ENCODE measurements at places on chromosomes 2 and 18.

DNA sequence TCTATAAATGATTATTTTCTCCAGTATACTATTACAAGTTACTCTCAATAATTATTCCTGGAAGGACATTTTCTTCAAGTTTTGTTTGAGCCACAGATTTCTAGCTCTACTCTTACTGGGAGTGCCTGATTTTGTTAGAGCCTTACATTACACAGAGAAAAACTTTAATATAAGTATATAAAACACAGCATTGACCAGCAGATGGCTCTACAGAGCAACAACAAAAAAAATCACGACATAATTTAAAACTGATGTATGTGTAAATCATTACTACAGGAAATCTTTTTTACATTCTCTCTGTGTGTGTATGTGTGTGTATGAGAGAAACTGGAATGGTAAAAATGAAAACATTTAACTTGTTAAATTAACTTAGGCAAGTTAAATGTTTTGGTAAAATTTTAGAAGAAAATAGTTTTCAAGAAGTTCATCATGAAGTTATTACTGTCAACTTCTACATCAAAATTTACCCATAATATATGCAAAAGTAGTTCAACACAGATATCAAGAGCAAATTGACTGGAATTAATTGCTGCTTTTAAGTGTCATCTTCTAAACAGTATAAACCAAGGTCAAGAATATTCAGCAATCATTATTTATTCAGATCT, 103.3 kb downstream of the MDH1 start:
- no peak for DNase-seq

GRCh38 chr2:136323935-136324334, 206.0 kb upstream of the CXCR4 start:
- DNase-seq, result no peak

DNA sequence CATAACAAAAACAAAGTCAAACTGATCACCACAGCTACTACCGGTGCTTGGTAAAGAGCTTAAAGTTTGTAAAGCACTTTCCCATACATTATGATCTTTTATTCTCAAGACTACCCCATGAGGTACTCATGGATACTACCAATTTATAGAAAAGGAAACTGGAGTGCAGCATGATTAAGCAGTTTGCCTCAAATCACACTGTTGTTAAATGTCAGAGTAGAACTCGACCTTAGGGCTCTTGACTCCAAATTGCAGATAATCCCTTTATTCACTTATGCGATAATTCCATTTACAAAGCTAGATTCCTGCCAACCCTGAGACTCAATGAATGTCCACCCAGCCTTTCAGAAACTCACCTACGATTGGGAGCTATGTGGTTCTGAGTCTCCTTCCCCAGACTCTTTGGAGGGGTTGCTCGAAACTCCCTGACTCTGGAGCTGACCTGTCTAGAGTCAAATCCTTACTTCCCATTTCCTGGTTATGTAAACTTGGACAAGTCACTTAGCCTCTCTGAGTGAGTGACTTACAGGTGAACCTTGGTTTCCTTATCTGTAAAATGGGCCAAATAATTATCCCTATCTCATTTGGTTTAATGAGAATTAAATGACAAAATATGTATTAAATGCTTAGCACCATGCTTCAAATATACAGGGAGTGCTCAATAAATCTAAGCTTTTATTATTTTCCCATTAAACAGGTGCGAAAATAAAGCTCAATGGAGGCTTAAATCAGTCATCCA, 47.4 kb downstream of the PSD4 start:
- DNase-seq, result no peak

- DNase-seq, result no peak
These were observed 7.6 kb upstream of the TNS1 start for GRCh38 chr2:218010140-218010983.

GRCh38 chr18:12883372-12883683, 709 bp downstream of the PTPN2 start:
- no peak for DNase-seq

DNA sequence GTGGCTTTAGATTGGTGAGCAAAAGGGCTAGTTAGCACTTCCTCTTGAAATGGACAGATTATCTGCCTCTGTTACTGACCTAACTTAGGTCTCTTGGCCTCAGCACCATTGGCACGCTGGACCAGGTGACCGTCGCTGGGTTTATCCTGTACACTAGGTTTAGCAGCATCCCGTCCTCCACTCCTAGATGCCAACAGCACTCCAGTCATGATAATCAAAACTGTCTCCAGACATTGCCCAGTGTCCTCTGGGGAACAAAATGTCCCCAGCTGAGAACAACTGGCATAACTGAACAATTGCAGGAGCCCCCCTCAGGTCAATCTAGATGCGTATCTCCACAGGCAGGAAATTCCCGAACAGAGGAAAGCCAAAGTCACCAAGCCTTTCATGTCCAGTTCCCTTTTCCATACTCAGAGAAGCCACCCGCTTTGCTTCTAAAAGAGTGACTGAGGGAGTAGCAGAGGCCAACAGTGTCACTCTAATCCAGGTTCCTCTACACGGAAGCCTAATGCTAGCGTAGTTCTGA, 27.3 kb downstream of the E2F6 start:
- no peak for DNase-seq

GRCh38 chr2:73172963-73173362, 29.4 kb upstream of the NOTO start:
- no peak for DNase-seq

GRCh38 chr2:122815120-122815519, 1059.7 kb downstream of the TSN start:
- no peak for DNase-seq

DNA sequence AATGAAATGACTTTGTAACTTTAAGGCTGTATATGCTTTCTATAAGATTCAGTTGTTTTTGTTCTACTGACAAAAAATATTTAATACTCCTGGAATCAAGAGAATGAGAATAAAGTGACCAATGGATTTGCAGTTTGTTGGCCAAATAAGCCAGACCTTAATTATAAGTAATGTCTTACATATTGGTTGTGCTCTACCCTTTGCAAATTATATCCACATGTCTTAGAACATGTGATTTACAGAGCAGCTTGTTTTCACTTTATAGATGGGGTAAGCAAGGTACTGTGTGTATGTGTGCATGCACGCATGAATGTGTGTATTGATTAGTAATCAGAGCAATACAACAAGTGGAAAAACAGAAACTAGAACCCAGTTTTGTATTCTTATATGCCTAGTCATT, 59.1 kb downstream of the RMDN2 start:
- no peak for DNase-seq

DNA sequence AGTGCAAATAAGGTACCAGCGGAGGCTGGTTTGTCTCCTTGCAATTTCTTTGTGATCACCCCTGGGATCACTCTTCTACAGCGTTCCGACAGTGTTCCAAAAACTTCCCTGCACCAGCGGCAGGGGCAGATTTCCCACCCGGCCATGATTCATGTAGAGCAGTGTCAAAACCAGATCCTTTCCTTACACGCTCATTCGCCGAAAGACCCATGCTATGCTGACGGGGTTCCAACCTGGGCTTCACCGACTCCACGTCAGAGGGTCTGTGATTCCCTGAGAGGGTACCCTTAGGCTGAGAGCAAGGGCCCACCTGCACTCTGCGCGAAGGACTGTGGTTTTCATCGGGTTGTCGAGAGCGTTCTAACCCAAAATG, 423 bp upstream of the TTC27 start:
- no peak for DNase-seq

GRCh38 chr18:79333046-79333445, 62.7 kb upstream of the NFATC1 start:
- no peak for DNase-seq

GRCh38 chr18:33154049-33154448, 286.5 kb downstream of the CCDC178 start:
- no peak for DNase-seq

DNA sequence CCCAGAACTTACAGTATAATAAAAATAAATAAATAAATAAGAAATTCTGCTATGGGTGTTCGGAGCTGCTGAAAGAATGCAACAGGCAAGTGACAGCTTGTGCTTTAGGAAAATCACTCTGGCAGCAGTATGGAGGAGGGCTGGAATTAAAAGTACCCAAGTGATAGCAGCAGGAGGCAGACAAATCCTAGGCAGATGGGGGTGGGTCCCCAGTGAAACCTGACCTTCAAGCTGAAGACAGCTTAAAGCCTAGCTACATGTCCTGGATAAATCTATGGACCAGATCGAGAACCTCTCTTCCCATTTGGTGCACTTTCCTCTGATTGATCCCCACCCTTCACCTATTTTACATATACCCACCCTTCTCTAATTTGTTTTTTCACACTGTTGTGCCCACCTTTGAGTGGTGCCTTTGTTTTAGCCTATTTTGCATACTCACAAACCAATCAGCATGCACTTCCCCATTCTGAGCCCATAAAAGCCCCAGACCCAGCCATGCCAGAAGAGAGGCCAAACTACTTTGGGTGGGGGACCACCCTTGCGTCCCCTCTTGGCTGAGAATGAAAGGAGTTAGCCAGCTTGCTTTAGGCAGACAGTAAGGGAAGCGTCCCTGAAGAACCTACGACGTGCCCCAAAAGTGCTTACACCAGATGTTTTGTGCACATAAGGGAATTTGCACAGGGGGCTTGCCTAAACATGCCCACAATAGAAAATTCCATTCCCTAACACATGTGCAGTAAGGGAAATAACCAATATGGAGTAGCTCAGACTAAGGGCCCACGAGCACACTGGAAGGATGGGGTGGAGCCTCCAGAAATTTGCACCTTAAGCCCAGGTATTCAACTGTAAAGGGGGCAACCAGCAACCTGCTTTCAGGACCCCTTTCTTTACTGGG, 3.0 kb downstream of the METTL8 start:
- no peak for DNase-seq

DNA sequence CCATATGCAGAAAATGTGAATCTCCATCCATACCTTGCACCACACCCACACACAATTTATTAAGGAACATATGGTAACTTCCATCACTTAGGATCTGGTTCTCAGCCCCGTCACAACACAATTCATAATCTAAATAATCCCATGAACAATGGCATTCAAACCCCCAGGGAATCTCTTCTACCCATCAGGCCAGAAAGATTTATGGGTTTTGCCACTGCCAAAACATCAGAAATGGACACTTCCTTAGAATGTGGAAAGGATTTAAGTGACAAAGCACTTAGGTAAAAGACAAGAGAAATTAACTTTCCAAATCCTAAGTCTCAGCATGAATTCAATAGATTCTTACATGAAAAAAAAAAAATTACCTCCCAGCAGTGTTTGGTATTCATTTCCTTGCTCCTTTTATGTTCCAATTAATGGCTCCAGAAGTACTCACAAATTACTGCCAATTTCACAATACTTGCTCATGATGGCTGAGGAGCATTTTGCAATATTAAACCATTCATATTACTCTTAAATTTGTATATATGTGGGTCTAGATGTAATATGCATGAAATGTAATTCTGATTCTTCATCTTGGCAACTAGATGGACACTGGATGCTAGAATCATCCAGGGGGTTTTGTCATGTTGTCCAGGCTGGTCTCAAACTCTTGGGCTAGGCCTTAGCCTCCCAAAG, 56.5 kb upstream of the TMEM247 start:
- peak; percentile 2 for DNase-seq

GRCh38 chr18:2009942-2010697, 561.2 kb downstream of the METTL4 start:
- DNase-seq, result no peak

- no peak for DNase-seq
These were observed 250.0 kb downstream of the SOX11 start for GRCh38 chr2:5942204-5942603.

DNA sequence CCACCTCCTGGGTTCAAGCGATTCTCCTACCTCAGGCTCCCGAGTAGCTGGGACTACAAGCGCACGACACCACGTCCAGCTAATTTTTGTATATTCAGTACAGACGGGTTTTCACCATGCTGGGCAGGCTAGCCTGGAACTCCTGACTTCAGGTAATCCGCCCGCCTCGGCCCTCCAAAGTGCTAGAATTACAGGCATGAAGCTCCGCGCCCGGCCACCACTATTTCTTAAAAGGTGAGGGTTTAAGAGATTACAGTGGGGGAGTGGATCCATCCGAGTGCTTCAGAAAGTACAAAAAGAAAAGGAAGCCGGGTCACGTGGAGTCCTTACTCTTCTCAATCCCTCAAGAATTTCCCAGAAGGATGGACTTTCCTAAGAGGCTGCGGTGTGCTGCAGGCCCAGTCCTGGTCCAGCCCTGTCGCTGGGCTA, 146.9 kb downstream of the ANKRD44 start:
- DNase-seq, result no peak

- DNase-seq, result no peak
These were observed 15.8 kb downstream of the LCT start for GRCh38 chr2:135821190-135821589.

GRCh38 chr2:134109725-134110124, 144.1 kb upstream of the MGAT5 start:
- DNase-seq, result no peak

- DNase-seq, result no peak
These were observed 93.7 kb downstream of the CERKL start for GRCh38 chr2:181563101-181563692.

DNA sequence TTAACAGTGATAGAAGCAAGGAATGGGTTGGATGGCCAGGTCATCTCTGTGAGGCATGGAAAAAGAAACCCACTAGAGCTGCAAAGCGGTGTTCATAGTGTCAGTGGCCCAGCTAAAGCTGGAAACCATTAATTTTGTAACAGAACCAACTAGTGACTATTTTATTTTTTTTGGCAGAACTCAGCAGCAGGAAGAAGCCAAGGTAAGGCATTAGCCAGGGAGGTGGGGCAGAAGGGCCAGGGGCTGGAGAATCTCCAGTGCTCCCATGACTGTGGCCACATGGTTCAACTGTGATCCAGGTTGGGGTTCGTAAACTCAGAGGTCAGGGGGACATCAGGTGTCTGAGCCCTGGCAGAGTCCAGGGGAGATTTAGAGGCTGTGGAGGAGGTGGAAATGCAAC, 25.9 kb upstream of the YES1 start:
- no peak for DNase-seq

DNA sequence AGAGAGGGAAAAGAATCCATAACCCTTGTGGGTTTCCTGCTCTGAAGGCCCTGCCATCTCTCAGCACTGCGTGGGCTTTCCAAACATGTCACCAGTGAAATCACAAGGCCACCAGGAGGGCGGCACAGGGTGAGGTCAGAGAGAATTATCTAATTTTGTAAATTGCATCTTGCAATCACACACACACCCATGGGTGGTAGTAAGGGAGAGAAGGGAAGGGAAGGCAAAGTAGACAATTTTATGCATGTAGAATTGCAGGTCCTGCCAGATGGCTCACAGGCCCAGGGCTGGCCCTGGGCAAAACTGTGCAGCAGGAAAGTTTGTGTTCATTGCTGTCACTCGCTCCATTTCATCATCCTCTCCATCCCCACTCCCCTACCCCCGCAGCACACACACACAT, 21.0 kb upstream of the ZBTB7C start:
- DNase-seq, result no peak

DNA sequence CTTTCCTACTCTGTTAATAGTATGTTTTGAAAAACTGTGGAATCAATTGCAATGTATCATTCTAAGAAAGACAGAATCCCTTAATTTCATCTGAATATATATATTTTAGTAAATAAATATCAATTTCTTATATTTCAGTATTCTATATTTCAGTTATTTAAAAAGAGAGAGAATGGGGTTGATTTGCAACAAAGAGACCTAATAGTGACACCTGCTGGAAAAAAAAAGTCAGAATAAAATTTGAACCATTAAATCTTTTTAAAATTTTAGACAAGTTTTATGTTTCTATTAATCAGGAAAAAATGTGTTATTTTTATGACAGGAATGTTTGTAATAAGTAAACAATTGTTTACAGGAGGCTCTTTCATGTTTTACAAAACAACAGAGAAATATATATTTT, 20.7 kb upstream of the CCNT2 start:
- DNase-seq, result no peak

- no peak for DNase-seq
These were observed 25.5 kb upstream of the CEP68 start for GRCh38 chr2:65030476-65031332.

GRCh38 chr2:80546766-80547165, 242.2 kb upstream of the LRRTM1 start:
- no peak for DNase-seq

Measured in NCI-H524 treated with DMSO at 0.1 percent for 48 hours (cell line).